ENCODE measurements at places on chromosomes 5 and 9. TPM values are rescaled to one million over a fixed set of nuclear protein-coding genes. Genes with fewer than 3 reads are reported as not detected.

Gene CARTPT
- total RNA-seq: not detected

Gene WNK2
- not detected for total RNA-seq

Gene PITX1
- total RNA-seq: 0.81 TPM

Gene SH3TC2
- 1.5 TPM for total RNA-seq

Gene PAX5
- not detected for total RNA-seq

Gene IL13
- 0.24 TPM for total RNA-seq

Gene HMCN2
- total RNA-seq: 0.61 TPM

Gene CCDC183
- 0.73 TPM for total RNA-seq

Gene ANKRD20A1
- not detected for total RNA-seq

Gene CDKN2B-AS1
- 10.1 TPM for total RNA-seq

Gene KCNN2
- under 0.01 TPM for total RNA-seq

Gene PCDHGB4
- total RNA-seq: 18.0 TPM

Gene ARL10
- total RNA-seq: 14.9 TPM

Gene ADAMTS2
- 29.5 TPM for total RNA-seq

Gene NRARP
- not detected for total RNA-seq

Gene NXNL2
- 2.1 TPM for total RNA-seq

Gene ROPN1L
- 0.32 TPM for total RNA-seq

Gene PRLR
- total RNA-seq: 3.2 TPM

Gene FOXD4L3
- total RNA-seq: not detected

Gene SEPTIN8
- 65.4 TPM for total RNA-seq

Gene PCDHA6
- 2.1 TPM for total RNA-seq

Gene MZB1
- not detected for total RNA-seq

Gene GCNT1
- 18.7 TPM for total RNA-seq

Gene NEURL1B
- total RNA-seq: 0.65 TPM

Gene CYLC2
- total RNA-seq: not detected

Gene MEGF10
- 14.4 TPM for total RNA-seq

Gene TXNDC8
- not detected for total RNA-seq

Gene PLPPR1
- not detected for total RNA-seq

Gene PCDHGB5
- 28.4 TPM for total RNA-seq

Gene RAB14
- total RNA-seq: 23.9 TPM

Gene SCGB3A2
- not detected for total RNA-seq

Gene MYMK
- total RNA-seq: not detected

Gene LHFPL2
- total RNA-seq: 94.1 TPM

Gene UGT3A1
- not detected for total RNA-seq

Gene PLK2
- 352 TPM for total RNA-seq

Gene BNC2
- 43.1 TPM for total RNA-seq

Gene DMGDH
- 2.6 TPM for total RNA-seq

Measured in hair follicle dermal papilla cell (primary cell).